ENCODE measurements at places on chromosomes 16 and 17.
A peak's percentile ranks its signal among the peaks of the same experiment; 100 is the strongest.

- no peak for DNase-seq
Observed at GRCh38 chr16:12917246-12917645, 15.8 kb downstream of the SHISA9 start.

- no peak for DNase-seq
Observed at GRCh38 chr16:77882358-77882757, 94.0 kb downstream of the VAT1L start.

DNA sequence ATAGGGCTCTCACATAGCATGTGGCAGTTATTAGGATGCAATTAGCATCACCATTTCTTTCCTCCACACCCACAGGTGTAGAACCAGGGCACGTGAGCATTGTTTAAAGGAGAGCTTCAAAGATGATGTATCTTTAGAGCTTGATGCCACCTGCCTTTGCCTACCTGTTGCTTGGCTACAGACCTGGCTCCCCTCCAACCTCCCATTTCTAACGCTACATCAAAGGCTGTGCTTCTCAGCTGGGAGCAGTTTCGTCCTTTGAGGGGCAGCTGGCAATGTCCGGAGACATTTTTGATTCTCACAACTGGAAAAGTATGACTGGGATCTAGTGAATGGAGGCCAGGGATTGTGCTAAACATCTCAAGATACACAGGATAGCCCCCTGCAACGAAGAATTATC, 78.5 kb upstream of the CLEC3A start:
- no peak for DNase-seq

- DNase-seq = no peak
Observed at GRCh38 chr17:30137158-30137557, 20.5 kb downstream of the NSRP1 start.

- DNase-seq = peak; percentile 78
Observed at GRCh38 chr16:86297866-86298757, 212.2 kb upstream of the FOXF1 start.

- DNase-seq = no peak
Observed at GRCh38 chr16:86063760-86064405, 164.9 kb downstream of the IRF8 start.

GRCh38 chr17:32445971-32446370, 1.7 kb downstream of the PSMD11 start:
- DNase-seq = no peak

DNA sequence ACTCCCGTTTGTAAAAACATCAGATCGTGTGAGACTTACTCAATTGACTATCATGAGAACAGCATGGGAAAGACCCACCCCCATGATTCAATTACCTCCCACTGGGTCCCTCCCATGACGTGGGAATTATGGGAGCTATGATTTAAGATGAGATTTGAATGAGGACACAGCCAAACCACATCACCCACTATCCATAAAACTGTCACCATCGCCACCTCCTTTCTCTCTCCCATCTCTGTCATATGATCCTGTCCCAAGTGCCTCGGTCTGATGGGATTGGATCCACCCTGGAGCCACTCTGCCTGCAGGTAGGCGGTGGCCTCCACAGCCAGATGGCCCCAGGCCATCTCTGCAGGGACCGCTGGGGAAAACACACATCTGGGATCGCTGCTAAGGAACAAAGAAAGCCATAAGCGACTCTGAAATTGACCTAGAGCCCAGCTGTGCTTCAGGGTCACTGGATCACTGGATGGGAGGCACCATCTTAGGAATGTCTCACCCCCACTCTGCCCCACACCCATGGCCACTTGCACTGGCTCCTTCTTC, 61.2 kb downstream of the TMEM186 start:
- peak; percentile 39 for DNase-seq

DNA sequence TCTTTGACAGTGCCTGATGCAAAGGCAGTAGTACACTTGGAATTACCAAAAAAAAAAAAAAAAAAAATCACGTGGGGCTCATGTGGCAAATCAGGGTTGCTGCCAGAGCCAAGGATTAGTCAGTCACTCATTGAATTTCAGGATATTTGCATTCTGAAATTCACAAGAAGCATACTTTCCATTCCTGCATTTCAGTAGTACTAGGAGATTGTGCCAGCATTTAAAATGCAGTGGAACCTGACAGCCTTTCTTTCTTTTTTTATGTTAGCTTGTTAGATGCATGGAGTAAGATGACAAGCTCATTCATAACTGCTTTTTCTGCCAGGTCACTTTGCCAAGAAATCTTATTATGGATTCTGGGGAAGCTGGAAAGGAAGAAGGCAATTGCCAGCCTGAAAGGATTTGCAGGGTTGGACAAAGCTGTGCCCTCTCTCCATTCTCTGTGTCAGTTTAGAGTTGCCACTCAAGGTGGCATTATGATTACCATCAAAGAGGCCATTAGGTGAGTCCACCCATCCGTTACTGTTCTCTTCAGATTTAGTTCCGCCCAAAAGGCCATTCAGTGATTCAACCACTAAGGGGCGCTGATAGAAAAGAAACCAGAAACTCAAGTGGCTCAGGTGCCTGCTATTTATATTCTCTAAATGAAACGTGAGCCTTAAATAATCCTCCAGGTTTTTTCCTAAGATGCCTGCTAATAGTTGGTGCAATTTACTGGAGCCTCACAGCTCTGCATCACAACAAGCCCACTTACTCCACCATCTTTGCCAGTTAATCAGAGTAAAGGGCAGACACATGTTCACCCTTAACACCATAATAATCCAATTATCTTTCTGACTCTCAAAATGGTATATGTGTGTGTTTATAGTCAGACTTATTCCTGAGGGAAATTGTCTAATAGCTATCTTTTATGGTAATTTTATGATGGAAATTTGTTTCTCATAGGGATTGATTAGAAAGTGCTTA, 59.0 kb downstream of the TANGO6 start:
- peak; percentile 86 for DNase-seq

DNA sequence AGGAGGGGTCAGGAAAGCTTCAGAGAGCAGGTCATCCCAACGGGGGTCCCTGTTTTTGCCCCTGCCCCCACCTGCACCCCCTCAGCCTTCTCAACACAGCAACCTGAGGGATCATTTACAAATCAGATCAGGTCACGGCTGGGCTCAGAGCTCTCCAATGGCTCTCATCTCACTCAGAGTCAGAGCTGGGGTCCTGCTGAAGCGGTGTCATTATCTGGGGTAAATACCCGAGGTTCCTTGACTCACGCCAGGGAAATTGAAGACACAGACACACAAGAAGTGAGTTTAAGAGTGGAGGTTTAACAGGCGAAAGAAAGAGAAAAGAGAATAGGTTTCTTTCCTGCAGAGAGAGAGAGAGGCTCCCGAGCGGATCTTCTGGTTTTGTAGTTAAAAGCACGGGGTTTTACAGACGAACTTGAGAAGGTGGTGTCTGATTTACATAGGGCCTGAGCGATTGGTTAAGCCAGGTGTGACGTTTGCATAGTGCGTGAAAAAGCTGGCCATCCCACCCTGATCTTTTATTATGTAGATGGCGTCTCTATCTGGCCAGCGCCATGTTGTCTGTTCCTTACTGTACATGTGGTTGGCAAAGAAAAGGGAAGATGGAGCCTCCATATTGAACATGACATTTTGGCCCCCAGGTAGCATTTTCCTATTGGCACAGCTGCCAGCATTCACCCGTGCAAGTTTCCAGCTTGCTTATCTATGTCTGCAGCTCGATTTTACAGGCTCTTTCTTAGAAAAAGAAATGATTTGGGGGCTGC, 51.4 kb downstream of the WSB1 start:
- DNase-seq = peak; percentile 92

- DNase-seq = peak; percentile 64
Observed at GRCh38 chr16:70250748-70251628, 752 bp downstream of the EXOSC6 start.

- no peak for DNase-seq
Observed at GRCh38 chr16:72270531-72270930, 98.6 kb upstream of the PMFBP1 start.

GRCh38 chr17:77098884-77099545, 41.8 kb upstream of the SEC14L1 start:
- DNase-seq = no peak

- DNase-seq = peak; percentile 79
Observed at GRCh38 chr17:80260069-80260535, 550 bp upstream of the RNF213 start.

DNA sequence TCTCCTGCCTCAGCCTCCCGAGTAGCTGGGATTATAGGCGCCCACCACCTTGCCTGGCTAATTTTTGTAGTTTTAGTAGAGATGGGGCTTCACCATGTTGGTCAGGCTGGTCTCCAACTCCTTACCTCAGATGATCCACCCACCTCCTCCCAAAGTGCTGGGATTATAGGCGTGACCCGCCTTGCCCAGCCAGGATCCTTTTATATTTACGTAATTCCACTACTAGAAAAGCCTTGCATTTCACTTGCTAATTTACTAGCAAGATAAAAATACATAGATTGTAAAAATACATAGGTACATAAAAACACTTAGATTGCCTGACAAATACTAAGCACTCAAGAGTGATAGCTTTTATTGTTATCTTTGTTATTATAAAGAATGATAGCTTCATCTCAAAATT, 47.5 kb downstream of the GDPD1 start:
- DNase-seq = no peak

GRCh38 chr16:48113001-48113400, 42.8 kb downstream of the ABCC12 start:
- DNase-seq = no peak

- DNase-seq = peak; percentile 59
Observed at GRCh38 chr17:7220593-7221277, 997 bp downstream of the ACADVL start.

- DNase-seq = no peak
Observed at GRCh38 chr16:87647431-87648185, 45.3 kb downstream of the JPH3 start.

DNA sequence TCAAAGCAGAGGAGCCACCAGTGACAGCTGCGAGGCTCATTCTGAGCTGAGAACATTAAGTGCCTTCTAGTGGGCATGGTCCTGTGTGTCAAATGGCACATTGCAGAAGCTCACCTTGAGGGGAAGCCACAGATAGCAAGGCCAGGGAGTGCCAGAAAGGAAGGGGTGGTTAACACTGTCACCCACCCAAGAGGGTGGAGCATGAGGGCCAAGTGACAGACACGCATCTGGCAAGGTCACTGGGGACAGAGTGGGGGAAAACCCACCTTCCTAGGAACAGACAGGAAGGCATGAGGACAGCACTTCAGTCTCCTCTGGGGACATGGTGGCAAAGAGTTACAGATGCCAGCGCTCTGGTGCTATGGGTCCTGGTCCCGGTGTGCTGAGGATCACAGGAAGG, 22.1 kb downstream of the NUBP1 start:
- no peak for DNase-seq

- DNase-seq = no peak
Observed at GRCh38 chr16:49621241-49622083, 234.4 kb downstream of the ZNF423 start.

DNA sequence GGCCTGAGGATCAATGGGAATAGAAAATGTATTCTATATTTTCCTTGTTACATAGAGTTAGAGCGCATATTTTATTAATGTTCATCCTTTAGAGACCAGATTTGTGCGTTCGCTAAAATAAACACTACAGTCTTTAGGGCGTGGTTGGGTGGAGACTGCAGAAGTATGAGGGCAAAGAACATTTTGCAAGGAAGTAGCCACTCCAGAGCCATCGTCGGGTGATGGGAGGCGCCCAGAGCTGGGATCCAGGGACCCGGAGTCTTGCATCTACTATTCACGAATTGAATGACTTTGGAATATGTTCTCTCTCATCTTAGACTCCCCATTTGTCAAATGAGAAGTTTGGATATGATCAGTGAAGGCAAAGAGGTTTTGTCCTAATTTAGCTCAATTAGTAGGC, 154.2 kb upstream of the IRX6 start:
- DNase-seq = no peak

GRCh38 chr17:73228748-73229236, 32.9 kb downstream of the CPSF4L start:
- peak; percentile 24 for DNase-seq

GRCh38 chr16:67236563-67237395, 9.8 kb downstream of the TMEM208 start:
- DNase-seq = peak; percentile 38

DNA sequence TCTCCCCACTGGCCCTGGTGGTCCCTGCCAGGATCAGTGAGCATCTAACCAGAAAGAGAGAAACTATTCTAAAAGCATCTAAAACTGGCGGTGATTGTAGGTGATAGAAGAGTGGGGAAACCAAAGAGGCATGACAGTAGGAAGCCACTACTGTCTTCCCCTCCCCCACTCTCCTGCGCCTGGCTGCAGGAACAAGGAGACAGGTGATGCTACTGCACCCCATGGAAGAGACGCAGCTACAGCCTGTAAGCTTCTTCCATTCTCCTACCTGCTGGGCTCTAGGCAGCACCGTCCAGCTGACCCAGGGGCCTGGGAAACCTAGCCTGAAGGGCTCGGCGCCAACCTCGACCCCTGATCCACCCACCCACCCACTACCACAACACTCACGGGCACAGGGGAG, 32.4 kb upstream of the CSNK2A2 start:
- DNase-seq = no peak

- no peak for DNase-seq
Observed at GRCh38 chr17:62649570-62649969, 22.1 kb downstream of the MRC2 start.

GRCh38 chr17:80261159-80261894, 675 bp downstream of the RNF213 start:
- DNase-seq = peak; percentile 71

DNA sequence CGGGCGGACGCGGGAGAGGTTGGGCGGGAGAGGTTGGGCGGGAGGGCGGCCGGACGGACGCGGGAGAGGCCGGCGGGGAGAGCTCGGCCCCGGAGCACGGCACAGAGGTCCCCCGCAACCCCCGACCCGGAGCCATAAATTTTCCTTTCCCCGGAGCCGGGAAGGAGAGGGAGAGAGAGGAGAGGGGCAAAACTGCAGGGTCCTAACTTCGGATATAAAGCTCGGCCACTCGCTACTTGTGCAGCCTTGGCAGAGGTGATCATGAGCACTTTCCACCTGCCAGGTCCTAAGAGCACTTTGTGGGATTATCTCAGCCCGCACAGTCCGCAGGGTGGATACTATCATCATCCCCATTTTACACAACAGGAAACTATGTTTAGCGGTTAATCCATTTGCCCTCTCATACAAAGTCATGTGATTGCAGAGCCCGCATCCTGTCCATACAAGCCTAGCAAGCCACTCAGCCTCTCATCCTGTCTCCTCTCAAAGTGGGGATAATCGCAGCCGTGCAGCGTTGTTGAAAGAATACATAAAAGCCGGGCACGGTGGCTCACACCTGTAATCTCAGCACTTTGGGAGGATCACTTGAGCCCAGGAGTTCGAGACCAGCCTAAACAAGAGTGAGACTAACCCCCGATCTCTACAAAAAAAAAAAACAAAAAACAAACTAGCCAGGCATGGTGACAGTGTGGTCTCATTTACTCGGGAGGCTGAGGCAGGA, 780 bp upstream of the DCAKD start:
- peak; percentile 73 for DNase-seq

GRCh38 chr17:65941356-65941899, 250.5 kb downstream of the CEP112 start:
- DNase-seq = no peak
